Left ventricle myocardium inferior (tissue), 1 donor: ENCODE measurements at places on chromosomes 16 and 17. TPM values are rescaled to one million over a fixed set of nuclear protein-coding genes. Genes with fewer than 3 reads are reported as not detected.

DNA sequence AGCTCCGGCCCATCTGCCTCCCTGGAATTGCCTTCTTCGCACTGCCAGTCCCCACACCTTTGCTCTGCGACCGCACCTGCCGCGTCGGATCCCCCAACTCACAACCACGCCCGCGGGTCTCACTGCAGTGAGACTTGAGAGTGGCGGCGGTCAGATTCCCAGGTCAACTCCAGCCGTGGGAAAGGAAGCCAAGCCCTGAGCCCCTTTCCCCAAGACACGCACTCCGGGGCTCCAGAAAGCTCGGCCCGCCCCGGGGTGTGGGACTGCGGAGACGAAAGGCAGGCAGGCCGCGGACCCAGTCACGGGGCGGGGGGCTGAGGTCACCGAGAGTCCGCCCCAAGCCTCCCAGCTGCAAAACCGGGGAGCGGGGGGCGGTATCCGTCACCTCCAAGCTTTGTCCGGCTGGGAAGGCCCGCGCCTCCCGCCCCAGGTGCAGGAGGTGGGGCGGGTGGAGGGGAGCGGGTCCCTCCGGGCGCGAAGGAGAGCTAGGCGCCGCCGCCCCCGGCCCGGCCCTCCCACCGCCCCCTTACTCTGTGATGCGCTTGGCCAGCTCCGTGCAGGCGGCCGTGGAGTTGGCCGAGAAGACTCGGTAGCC lies 615 bp downstream of the PRPSAP1 start:
- peak; percentile 36 for DNase-seq

Gene ITGAE
- 19.6 TPM for total RNA-seq

Gene SLC38A10
- total RNA-seq = 50.1 TPM

Gene C16orf74
- 2.3 TPM for total RNA-seq

DNA sequence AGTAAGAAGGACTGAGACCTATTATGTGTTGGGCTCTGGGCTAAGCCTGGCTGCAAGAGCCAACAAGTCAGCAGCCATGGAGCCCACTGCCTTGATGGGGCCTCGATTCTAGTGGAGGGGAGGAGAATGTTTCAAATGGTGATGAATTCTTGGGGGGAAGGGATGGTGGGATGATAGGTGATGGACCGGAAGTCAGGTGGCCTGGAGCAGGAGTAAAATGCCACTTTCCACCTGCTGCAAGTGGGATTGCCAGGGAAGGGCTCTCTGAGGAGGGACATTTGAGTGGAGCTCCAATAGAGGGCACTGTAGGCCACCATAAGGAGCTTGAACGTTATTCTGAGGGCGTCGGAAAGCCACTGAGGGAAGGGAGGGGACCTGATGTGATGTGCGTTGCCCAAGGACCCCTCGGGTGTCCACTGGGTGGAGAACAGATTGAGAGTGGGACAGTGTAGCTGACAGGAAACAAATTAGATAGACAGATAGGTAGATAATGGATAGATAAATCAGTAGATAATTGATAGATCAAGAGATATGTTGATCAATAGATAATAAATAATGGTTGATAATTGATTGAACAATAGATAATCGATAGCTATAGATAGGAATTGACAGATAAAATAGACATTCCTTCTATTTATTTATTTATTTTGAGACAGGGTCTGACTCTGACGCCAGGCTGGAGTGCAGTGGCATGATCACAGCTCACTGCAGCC lies 18.2 kb upstream of the NXPH3 start:
- no peak for DNase-seq

Gene OR3A2
- 0.11 TPM for total RNA-seq

- DNase-seq = no peak
Observed at GRCh38 chr17:79412886-79413390, 197.9 kb downstream of the RBFOX3 start.
